ENCODE measurements at places on chromosomes 7 and 10.

DNA sequence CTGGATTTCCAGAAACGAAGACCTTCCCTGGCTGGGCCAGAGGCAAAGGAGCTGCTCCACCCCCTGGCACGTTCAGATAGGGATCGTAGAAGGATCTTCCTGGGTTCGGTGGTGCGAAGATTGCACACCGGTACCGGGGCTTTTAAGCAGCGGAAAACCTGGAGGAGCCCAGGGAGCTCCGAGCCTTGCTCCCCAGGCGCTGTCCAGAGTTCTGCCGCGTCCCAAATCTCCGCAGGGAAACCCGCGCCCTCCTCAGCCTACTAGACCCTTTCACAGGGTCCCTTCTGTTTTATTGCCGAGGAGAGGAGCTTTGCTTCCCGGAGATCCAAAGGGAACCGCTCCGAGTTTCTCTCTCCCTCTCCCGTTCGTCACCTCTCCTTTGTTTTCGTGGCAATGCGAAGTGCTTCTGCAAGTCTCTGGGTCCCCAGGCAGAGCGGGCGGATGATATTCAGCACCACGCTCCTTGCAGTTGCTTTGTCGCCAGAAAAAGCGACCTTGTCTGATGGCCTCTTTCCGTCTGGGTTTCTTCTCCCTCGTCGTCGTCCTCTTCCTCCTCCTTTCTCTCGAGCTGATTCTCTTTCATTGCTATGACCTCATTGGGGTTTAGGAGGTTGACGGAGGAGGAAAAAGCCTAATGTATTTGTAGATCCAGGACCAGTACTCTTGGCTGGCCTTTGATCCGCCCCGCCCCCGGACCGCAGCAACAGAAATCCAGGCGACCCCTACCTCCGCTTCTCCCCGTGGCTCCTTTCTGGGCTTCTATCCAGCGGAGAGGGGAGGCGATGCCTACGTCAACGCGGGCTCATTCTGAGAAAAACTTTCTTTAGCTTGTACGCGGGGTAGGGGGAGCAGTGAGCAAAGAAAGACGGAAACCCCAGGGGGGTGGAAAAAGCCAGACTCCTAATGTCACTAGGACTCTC lies at the start of gene TMEM196:
Gene TMEM196, minus strand, starts transcription at position 777 of the 920 bp plus-strand sequence. CDS start 921 bp downstream, outside the sequence.
- DNase-seq, result peak; percentile 68

DNA sequence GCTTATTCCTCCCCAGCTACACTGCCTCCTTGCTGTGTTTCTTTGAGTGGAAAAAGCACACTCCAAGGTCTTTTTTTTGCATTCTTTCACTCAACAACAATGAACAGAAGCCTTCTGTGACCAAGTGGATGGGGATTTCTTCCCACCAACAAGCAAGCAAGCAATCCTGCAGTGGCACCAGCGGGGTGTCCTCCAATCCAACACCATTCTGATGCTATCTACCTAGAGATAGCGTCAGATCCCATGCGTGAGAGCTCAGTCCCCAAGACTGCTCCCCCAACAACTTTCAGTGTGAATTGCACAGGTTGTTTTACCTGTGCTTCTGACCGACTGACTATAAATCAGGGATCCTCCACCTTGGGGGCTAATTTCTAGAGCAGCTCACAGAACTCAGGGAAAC lies 311.0 kb upstream of the PODXL start:
- no peak for DNase-seq

- no peak for DNase-seq
These were observed 183.8 kb downstream of the CAMK1D start for GRCh38 chr10:12533151-12533550.

- DNase-seq, result no peak
These were observed 1.2 kb upstream of the FAM241B start for GRCh38 chr10:69628891-69629290.

GRCh38 chr10:24465124-24465874 lies 256.4 kb downstream of the KIAA1217 start:
- no peak for DNase-seq

DNA sequence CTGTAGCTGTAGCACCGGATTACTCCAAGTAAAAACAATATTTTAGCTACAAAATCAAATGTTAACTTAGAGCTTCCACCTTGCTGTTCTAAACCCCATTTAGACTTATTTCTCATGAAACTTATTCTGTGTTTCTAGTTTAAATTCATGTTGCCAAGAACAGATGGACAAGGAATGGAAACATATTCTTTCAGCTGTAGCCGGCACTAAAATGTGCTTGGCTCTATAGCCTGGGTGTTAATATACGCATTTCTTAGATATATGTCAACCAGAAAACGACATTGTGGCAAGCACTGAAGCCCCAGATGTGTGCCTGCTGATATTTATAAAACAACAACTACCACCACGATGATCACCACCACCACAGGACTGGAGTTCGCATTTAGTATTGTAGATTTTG lies 190.3 kb upstream of the ETV1 start:
- no peak for DNase-seq

GRCh38 chr7:130595986-130596385 lies 72.6 kb downstream of the COPG2 start:
- no peak for DNase-seq

DNA sequence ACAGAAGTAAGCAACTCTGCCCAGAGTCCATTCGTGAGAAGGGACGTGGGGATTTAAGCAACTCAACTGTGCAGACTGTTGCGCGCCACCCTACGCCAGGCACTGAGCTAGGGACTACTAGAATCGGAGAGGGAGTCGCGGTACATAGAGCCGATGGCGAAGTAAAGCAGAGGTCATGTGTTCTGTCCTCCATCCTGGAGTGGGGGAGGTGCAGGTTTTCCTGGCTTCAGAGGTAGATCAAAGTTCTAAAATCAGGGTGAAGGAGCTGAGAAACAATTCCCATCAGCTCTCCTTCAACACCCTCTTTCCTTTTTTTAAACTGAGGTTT lies 23.2 kb downstream of the SLC35G1 start:
- no peak for DNase-seq

DNA sequence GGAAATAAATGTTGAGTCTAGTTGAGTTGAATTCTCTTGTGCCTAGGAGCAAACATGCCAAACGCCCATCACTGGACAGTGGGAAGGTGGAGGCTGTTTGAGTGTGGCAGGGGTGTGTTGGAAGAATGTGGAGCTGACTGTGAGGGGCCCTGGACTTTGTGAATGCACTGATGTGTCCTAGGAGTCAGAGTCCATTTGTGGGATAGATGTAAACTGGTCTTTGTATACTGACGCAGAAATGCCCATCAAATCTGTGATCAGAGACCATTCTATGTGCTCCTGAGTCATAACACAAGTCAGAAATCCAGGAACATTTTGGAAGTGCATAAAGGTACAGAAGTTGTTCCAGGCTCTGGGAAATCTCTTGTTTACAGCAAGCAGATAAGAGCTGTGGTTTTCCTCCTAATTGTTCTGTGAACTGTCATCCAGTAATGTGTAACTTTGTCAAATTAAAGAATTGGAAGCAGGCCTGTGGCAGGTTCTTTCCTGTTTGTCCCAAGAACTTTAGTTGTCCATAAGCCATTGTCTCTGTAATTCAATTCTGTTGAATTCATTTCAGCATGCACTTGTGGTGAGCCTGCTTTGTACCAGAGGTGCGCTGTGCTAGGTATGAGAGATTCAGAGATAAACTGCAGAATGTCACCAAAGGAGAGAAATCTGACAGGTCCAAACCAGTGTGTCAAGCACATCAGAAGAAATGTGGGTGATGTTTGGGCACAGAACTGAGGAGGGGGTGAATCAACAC lies 7.6 kb downstream of the PRXL2A start:
- no peak for DNase-seq

GRCh38 chr10:76711222-76711997 lies 926.2 kb downstream of the KCNMA1 start:
- no peak for DNase-seq

DNA sequence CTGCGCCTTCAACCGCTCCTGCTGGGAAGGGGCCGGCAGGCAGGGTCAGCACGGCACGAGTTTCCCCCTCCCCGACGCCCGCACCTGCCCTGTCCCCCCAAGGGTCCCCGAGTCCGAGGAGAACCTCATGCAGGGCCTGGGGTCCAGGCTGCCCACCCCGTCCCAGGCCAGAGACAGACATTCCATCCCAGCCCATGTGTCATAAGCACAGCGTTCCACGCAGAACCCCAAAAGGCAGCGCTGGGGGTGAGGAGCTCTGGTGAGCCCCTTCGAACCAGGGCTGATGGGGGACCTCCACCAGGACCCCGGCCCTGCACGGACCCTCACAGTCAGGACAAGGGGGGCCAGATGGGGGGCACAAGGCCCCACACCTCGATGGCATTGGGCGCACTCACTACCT lies 49.2 kb downstream of the TNRC18 start:
- DNase-seq, result no peak

- peak; percentile 14 for DNase-seq
These were observed at the start of gene HHEX for GRCh38 chr10:92689663-92690210. HHEX (plus strand) TSS chr10:92689955; CDS start chr10:92689987, 32 bp downstream.

- no peak for DNase-seq
These were observed 67.2 kb downstream of the DLG5 start for GRCh38 chr10:77859200-77859864.

GRCh38 chr7:150415161-150416153 lies 35.0 kb upstream of the GIMAP8 start:
- peak; percentile 24 for DNase-seq

- DNase-seq, result no peak
These were observed 541.8 kb downstream of the ETV1 start for GRCh38 chr7:13447637-13448036.

GRCh38 chr10:50385624-50386023 lies 134.3 kb upstream of the ASAH2 start:
- no peak for DNase-seq

GRCh38 chr10:21406595-21407193 lies 118.8 kb downstream of the SKIDA1 start:
- no peak for DNase-seq

DNA sequence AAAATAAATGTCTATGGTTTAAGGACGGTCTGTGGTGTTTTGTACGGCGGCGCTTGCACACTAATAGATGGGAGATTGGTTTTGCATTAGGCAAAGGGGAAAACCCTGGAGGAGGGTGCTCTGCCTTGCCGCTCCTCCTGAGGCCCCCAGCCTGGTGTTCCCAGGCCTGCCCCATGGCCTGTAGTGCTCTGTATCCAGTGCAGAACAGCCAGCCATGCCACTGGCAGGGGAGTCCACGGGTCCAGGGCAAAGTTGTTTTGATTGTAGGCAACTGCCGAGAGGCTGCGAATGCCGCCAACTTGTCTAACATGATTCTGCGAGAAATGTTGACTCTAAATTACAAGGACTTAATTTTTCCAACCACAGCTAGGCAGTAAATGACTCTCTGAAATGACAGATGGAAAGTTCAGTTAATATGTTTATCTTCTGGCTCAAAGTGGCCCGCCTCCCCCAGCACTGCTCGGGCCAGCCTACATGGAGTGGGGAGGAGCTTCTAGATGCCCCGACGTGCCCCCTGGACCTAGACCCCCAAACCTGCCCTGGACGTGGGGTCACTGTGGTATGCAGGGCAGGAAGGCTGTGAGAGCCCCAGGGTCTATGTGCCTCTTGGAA lies 104.6 kb upstream of the GDF10 start:
- DNase-seq, result no peak

- DNase-seq, result no peak
These were observed 828 bp upstream of the MALSU1 start for GRCh38 chr7:23298141-23298881.

DNA sequence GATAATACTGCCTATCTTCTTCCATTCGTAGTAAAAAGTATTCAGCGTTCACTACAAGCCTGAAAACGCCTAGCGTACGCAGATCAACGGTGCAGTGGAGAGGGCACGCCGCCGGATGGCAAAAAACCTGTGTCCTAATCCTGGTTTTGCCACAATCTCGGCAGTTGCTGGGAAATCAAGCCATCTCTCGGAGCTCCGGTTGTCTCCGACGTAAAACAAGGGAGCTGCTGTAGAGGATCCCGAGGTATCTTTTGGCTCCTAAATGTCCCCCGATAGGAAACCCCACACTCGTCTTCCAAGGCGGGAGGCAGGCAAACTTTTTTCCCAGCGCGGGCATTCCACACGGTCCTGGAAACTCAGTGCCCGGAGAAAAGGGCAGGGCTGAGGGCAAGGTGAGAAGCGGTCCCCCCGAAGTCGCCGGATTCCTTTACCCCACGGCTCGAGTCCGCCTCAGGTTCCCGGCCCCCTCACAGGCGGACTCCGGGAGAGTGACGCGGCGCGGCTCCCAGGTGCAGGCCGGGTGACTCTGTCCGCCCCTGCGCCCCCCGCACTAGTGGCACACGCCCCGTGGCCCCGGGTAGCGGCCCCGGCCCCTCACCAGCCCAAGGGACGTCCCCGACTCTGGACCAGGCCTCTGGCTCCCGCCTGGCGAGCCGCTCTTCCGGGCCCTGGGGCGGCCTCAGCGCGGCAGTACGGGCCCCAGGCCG lies 649 bp downstream of the IDE start:
- peak; percentile 12 for DNase-seq

- no peak for DNase-seq
These were observed 23.6 kb downstream of the UBE2D1 start for GRCh38 chr10:58358314-58358933.

DNA sequence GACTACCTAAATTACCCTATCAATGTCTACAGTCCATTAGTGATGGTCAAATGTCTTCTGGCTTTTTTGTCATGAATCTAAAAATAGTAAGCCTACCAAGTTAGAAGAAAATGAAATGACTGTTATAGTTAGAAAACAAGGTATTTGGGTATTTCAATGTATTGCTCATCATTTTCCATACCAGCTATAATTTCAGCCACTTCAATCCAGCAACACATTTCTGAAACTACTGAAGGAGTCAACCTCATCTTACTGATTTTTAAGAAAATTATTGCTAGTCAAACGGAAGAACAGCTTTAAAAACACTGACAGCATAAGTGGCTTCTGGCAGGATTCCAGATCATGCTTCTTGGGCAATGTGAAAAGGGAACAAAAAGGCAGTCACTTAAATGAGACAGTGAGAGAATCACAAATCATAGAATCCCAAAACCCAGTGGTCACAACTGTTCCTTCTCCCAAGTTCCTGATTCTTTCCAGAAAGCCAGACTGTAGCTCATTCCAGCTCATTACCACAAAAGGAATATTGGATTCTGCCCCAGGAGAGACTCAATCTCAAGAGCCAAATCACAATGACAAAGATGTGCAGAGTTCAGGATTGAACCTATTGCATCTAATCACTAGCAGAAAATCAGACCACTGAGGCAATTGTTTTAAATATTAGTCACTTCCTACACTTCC lies 61.2 kb upstream of the LRRN3 start:
- DNase-seq, result peak; percentile 44

- no peak for DNase-seq
These were observed 331.0 kb downstream of the LRMDA start for GRCh38 chr10:75762431-75762802.
